ENCODE measurements at places on chromosomes 11 and 22. TPM values are rescaled to one million over a fixed set of nuclear protein-coding genes. Genes with fewer than 3 reads are reported as not detected.

DNA sequence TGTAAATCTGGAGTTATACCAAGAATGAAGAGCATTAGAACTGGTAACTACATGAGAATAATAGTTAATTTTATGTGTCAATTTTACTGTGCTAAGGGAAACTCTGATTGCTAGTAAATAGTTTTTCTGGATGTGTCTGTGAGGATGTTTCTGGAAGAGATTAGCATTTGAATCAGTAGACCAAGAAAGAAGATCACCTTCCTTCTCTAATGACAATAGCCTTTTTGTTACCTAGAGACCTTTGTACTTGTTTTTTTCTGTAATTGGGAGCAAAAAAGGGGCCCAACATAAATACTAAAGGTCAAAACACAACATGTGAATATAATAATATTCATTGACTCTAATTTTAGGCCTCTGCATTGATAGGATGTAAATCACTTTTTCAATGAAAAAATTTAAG, 100.6 kb downstream of the DLG2 start:
- DNase-seq, result no peak

GRCh38 chr11:78325274-78325781, 92.3 kb downstream of the GAB2 start:
- DNase-seq, result no peak

DNA sequence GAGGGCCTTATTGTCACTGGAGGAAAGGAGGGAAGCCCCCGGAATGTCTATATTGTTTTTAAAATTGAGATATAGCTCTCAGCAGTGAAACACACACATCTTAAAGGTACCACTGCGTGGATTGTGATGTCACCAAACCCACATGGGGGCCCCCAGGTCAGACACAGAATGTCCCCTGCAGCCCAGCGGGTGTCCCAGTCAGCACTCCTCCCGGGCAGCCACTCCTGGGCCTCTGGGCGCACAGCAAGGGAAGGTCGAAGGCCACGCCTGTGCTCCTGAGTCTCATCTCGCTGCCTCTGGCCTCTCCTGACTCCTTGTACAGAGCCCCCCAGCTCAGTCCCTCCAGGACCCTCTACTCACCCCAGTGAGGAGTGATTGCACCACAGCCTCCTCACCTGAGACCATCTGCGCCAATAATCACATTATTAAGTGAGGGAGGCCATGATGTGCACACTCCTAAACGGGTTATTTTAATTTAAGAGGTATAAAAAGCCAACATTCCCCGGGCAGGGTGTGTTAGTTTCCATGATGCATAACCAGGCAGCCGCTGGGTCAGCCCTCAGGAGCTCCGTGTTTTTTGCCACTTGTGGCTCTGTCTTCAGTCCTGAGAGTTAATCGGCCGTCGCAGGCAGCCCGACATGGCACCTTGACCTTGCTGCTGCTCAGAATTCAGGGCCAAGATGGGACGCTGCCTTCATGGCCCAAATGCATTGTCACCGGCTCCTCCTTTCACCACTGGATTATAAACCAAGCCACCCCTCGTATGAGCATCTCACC, 1089.3 kb downstream of the BRD1 start:
- DNase-seq, result no peak

Gene KRTAP5-10
- polyA plus RNA-seq, result not detected

- DNase-seq, result no peak
These were observed 117.3 kb downstream of the ETS1 start for GRCh38 chr11:128470081-128470480.

DNA sequence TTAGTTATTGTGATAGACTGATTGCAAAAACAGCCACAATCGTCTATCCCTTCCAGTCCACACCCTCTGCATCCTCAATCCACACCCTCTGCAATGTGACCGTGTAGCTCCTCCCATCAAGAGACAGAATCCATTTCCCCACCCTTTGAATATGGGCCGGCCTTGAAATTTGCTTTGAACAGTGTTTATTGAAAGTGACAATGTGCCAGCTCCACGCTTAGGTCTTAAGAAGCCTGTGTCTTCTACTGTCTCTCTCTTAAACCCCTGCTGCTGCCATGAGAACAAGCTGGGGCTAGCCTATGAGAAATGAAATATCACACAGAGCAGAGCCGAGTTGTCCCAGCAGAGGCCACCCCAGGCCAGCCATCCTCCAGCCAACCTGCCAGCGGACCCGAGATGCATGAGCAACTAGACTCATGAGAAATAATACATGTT, 22.3 kb upstream of the MICAL2 start:
- DNase-seq, result no peak

GRCh38 chr11:60710482-60710881, 11.1 kb downstream of the MS4A8 start:
- no peak for DNase-seq

- DNase-seq, result no peak
These were observed 1.3 kb downstream of the PLEKHA7 start for GRCh38 chr11:17012712-17013547.

GRCh38 chr22:16601437-16602223, 9.0 kb upstream of the CCT8L2 start:
- DNase-seq, result no peak

DNA sequence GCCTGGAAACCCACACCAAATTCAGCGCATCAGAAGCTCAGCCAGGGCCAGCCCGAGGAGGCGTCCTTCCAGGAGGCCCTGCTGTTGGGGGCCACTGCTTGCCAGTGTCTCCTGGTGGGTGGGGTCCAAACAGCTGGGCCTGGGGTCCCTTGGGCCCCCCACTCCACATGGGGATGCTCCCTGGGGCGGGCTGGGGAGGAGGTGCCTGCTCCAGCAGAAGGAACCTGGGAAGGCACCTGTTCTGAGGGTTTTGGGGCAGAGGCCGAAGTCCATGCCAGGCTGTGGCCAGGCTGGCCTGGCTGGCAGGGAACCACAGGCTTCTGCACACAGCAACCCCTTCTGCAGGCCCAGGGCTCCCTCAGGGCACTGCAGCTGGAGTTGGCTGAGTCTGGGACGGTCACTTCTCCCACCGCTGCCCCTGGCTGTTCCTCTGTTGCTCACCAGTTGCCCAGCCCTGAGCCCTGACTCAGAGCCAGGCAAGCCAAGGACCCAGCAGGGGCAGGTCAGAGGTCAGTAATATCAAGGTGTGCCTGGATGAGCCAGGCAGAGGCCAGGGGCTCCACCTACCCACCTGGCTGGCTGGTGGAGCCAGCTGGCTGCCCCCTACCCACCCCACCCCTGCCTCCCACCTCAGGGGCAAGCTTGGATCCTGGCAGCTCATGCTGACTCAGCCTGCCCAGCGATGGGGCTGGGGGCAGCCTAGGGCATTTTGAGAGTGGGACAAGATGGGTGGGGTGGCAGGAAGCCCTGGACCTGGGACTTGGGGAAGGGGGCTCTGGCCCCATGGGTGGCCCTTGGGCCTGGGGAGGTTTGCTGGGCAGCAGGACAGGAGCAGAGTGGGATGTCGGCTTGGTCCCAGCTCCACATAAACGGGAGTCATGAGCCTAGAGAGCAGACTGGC, 12.0 kb upstream of the PHLDA2 start:
- no peak for DNase-seq

GRCh38 chr22:37485395-37486223, 575 bp downstream of the MFNG start:
- DNase-seq, result no peak

- DNase-seq, result no peak
These were observed 131.3 kb downstream of the KCNC1 start for GRCh38 chr11:17865765-17866428.

- DNase-seq, result no peak
These were observed 119.5 kb upstream of the GRIA4 start for GRCh38 chr11:105490333-105490732.

DNA sequence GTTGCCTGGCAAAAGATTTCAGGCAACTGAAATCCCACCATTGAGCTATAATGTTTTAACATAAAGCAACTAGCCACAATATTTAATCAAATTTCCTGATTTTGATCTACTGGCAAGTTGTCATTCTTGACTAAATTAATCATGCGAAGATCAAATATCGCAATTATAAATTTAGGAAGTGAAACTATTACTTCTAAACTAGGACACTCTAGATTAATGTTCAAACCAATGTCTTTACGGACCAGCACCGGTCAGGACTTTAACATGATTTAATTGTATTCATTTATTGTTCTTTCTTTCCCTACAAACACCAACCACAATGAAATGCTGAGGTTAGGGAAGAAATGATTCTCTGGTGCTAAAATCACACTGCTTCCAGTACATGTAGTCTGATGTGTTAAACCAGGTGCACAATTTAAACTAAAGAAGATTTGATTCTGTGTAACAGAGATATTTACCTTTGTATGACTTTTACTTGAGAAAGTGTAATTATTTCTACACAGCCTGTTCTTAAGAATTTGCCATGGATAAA, 14.9 kb downstream of the GAS2 start:
- no peak for DNase-seq

- DNase-seq, result no peak
These were observed 4.4 kb downstream of the FBXO7 start for GRCh38 chr22:32478994-32479393.

Gene AP5B1
- polyA plus RNA-seq, result 7.6 TPM

DNA sequence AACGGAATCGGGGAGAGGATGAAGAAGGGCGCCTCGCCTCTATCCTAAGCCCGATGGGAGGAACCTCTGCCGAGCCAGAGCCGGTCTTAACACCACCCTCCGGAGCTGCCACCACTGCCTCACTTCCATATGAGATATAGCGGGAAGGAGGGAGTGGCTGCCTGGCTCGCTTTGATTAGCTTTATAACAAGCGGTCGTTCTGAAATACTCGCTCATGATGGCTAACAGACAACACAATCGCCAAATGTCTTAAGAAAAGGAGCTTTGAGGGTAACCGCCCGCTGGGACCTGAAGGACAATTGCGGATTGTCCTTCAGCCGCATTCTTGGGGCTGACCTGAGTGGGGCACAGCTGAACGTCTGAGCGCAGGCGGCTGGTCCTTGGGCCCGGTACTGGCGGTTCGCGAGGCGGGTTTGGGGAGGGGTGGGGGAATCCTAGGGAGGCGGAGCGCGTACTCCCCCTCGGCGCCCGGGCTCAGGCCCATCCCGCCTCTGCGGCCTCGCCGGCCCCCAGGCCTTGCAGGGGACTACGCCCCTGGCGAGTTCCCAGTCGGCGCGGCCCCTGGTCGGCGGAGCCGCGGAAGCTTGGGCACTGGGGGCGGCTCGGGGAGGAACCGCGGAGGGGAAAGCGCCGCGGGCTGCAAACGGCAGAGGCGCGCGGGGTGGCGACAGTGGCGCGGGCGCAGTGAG, at the start of gene PLAAT5:
Gene PLAAT5 (minus strand): TSS at position 617 of the 689 bp plus-strand sequence. CDS start 133 bp downstream, at position 484.
- DNase-seq, result peak; percentile 27

DNA sequence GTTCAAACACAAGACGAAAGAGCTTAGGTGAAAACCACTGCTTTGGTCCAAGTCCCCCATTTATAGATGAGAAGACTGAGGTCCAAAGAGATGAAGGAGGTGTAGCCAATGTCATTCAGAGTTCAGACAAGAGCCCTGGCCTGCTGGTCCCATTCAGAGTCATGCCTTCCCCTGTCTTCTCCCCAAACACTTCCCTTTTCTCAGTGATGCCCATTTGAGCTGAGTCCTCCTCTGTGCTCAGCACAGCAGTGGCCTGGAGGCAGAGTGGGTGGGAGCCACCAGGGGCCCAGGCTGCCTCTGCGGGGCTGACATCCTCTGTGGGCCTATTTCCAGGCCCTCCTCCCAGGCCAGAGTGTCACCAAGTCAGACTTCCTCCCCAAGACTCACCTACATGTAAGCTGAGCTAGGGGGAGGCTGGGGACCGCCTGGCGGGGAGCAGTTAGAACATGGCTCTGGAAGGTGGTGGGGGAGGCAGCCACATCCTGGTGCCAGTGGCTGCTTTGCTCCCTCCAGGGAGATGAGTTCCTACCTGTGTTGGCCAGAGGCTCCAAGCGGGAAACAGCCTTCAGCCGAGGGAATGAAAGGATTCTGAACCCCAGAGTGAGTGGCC, 22.4 kb upstream of the LRRC10B start:
- no peak for DNase-seq

GRCh38 chr11:125451400-125452124, 44.5 kb downstream of the FEZ1 start:
- DNase-seq, result peak; percentile 45

GRCh38 chr22:19483481-19484244, 3.9 kb downstream of the CDC45 start:
- no peak for DNase-seq

Gene ADAMTS15
- 54.9 TPM for polyA plus RNA-seq

- no peak for DNase-seq
These were observed 3.4 kb upstream of the PTPN5 start for GRCh38 chr11:18794956-18795355.

- no peak for DNase-seq
These were observed 682.8 kb downstream of the TBC1D22A start for GRCh38 chr22:47445212-47445611.

GRCh38 chr22:26835929-26836528, 178.6 kb downstream of the MIAT start:
- DNase-seq, result no peak

Gene OR4A16
- polyA plus RNA-seq, result not detected

Gene DCHS1
- 43.4 TPM for polyA plus RNA-seq

DNA sequence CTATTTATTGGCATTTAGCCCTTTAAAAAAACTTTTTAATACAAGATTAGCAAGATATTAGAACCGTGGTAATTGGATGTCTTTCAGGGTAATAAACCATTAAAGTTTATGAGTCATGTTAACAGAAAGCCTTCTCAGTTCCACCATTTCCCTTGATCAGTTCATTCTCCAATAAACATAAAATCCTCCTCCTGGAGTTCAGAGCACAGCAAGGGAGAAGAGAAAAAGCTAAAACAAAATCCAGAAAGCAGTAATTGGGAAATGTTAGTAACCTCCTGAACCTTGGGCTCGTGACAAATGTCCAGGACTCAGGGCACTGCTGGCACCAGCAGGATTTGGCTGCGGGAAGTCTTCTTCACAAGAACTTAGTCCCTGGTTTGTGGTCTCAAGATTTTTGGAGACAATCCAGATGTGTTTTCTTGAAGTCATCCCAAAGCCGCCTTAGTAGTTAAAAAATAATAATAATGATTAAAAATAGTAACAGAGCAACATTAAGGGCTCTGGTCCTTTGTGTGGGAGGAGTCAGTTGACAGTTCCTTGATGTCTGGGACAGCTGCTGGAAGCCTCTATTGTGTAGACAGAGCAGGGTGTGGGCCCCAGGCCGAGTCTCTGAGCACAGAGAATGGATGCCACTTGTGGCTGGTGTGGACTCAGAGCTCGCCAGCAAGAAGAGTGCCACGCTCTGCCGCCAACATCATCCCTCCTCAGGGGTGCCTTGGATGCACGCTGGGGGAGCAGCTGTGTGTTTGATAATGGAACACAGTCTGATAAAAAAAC, 43.4 kb upstream of the PITPNB start:
- DNase-seq, result no peak

DNA sequence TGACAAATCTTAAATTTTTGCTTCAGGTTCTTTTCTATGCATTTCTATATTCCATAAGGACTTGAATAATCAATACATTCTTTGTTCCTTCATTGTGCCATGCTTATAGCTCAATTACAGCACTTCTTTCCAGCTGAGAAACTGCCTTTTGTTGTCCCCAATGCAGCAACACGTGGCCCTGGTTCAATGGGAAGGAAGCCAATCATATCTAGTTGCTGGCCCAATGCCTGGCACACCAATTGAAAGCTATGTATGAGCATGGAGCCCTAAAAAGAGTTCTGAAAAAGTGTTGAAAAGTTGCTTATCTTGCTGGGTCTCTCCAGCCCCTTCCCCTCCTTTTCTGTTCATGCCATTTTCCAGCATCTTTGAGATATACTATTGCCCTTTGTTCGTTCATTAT, 448.0 kb upstream of the FAT3 start:
- DNase-seq, result no peak

GRCh38 chr11:56333156-56333555, 12.7 kb upstream of the OR8K1 start:
- DNase-seq, result no peak

Gene XKR3
- not detected for polyA plus RNA-seq

Measured in renal cortex interstitium (tissue), 15 donors.